ENCODE measurements at places on chromosomes 4 and X. TPM values are rescaled to one million over a fixed set of nuclear protein-coding genes. Genes with fewer than 3 reads are reported as not detected.

DGAT2L6 gene
- total RNA-seq: not detected

MUC7 gene
- total RNA-seq: not detected

HSD17B10 gene
- total RNA-seq: 194 TPM

STAP1 gene
- not detected for total RNA-seq

TGIF2LX gene
- total RNA-seq: not detected
